ENCODE measurements at places on chromosomes 16 and 17. TPM values are rescaled to one million over a fixed set of nuclear protein-coding genes. Genes with fewer than 3 reads are reported as not detected.

GRCh38 chr17:82021900-82022309 lies 773 bp downstream of the CENPX start:
- peak overlapping the region; percentile 72 for H3K27ac ChIP-seq
- peaks cover 38% of the 10 kb centered on the region for H3K4me1 ChIP-seq
- H3K27me3 ChIP-seq, result no peaks in the 10 kb centered on the region

TM4SF5 gene
- total RNA-seq, result not detected

- H3K4me1 ChIP-seq, result peaks cover 46% of the 10 kb centered on the region
- DNase-seq, result no peak
- H3K4me3 ChIP-seq, result no peak overlapping the region
- H3K27ac ChIP-seq, result peak overlapping the region; percentile 43
- peaks cover 30% of the 10 kb centered on the region for H3K36me3 ChIP-seq
Measured at GRCh38 chr16:18803569-18804462, 2.5 kb upstream of the ARL6IP1 start.

MT4 gene
- total RNA-seq, result not detected

- no peak overlapping the region for H3K4me3 ChIP-seq
- H3K4me1 ChIP-seq, result no peaks in the 10 kb centered on the region
- H3K36me3 ChIP-seq, result no peaks in the 10 kb centered on the region
- no peak for DNase-seq
Measured at GRCh38 chr16:27907457-27907972, 156.0 kb downstream of the GSG1L start.

TNK1 gene
- 6.8 TPM for total RNA-seq

- no peak overlapping the region for H3K27ac ChIP-seq
- H3K4me3 ChIP-seq, result no peak overlapping the region
- no peaks in the 10 kb centered on the region for H3K27me3 ChIP-seq
- no peaks in the 10 kb centered on the region for H3K4me1 ChIP-seq
Measured at GRCh38 chr16:77955127-77955526, 67.2 kb upstream of the CLEC3A start.

NUP93 gene
- total RNA-seq, result 34.0 TPM

DNA sequence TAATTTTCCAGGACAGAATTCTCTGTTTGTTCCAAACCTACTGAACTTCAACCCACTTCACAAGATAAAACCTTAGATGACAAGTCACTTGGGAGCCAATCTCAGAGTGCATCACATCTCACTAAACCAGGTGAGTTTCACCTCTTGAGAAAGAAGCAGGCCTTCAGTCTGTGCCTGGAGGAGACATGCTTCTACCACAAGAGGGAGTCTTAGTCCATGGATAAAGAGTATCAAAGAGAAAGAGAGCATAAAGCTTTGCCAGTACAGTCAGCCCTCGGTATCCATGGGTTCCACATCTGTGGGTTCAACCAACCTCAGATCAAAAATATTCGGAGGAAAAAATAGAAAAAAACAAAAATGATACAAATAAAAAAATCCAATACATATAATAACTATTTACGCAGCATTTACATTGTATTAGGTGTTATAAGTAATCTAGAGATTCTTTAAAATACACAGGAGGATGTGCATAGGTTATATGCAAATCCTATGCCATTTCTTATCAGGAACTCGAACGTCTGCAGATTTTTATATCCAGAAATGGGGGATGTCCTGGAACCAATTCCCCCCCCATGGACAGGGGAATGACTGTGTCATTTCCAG lies 37.7 kb downstream of the DUSP14 start:
- H3K27ac ChIP-seq, result no peak overlapping the region
- DNase-seq, result no peak
- H3K4me3 ChIP-seq, result no peak overlapping the region
- no peaks in the 10 kb centered on the region for H3K4me1 ChIP-seq
- H3K27me3 ChIP-seq, result no peaks in the 10 kb centered on the region
- H3K36me3 ChIP-seq, result peaks cover 92% of the 10 kb centered on the region

GJD3 gene
- total RNA-seq, result not detected

- no peak overlapping the region for H3K4me3 ChIP-seq
- no peak for DNase-seq
- H3K27me3 ChIP-seq, result no peaks in the 10 kb centered on the region
- H3K27ac ChIP-seq, result no peak overlapping the region
- H3K36me3 ChIP-seq, result no peaks in the 10 kb centered on the region
Measured at GRCh38 chr17:30372755-30373154, 6.0 kb upstream of the CPD start.

GSG1L gene
- total RNA-seq, result 0.19 TPM

GRCh38 chr17:30333503-30334360 lies at the start of gene TMIGD1:
Gene TMIGD1 (minus strand): TSS chr17:30334057. CDS start chr17:30332133, 1,924 bp downstream.
- H3K27me3 ChIP-seq, result no peaks in the 10 kb centered on the region
- no peaks in the 10 kb centered on the region for H3K36me3 ChIP-seq
- H3K27ac ChIP-seq, result no peak within 1 kb of the TSS
- DNase-seq, result no peak
- H3K4me3 ChIP-seq, result no peak within 1 kb of the TSS

- DNase-seq, result no peak
- no peak overlapping the region for H3K4me3 ChIP-seq
- no peaks in the 10 kb centered on the region for H3K27me3 ChIP-seq
- peaks cover 19% of the 10 kb centered on the region for H3K4me1 ChIP-seq
Measured at GRCh38 chr17:29076722-29077121, 33.8 kb downstream of the PIPOX start.

KCNJ2 gene
- 2.9 TPM for total RNA-seq

BAHCC1 gene
- 38.1 TPM for total RNA-seq

CA10 gene
- not detected for total RNA-seq

DNA sequence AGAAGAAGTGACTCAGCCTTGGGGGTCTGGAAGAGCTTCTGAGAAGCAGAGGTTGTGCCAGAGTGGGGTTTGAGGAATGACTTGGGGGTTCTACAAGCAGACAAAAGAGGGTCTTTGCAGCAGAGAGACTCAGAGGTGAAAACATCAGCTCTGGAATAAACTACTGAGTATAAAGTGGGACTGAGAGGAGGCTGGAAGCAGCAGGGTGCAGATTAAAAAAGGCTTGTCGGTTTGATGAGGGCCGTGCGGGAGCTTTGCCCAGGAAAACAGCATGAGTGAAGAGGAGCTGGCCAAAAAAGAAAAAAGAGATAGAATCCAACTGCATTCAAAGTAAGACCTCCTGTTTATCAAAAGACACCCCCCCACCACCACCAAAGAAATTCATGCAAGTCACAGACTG lies 13.1 kb upstream of the ACE start:
- no peak overlapping the region for H3K4me3 ChIP-seq
- no peaks in the 10 kb centered on the region for H3K27me3 ChIP-seq
- DNase-seq, result no peak
- H3K36me3 ChIP-seq, result no peaks in the 10 kb centered on the region
- H3K4me1 ChIP-seq, result no peaks in the 10 kb centered on the region
- H3K27ac ChIP-seq, result no peak overlapping the region

DPEP3 gene
- total RNA-seq, result not detected

DNA sequence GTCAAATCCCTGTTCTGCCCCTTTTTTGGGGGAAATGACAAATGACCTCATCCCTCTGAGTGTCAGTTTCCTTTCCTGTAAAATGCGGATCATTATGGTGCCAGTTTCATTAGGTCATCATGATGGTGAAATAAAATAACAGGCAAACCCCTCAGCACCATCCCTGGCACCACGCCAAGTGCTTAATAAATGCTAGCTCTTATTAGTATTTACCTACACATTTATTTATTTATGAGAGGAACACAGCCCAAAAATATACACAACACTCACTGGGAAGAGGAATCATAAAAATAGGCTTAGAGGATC lies 28.6 kb upstream of the GPRC5B start:
- no peak for DNase-seq
- H3K4me3 ChIP-seq, result no peak overlapping the region
- H3K27me3 ChIP-seq, result no peaks in the 10 kb centered on the region
- no peaks in the 10 kb centered on the region for H3K4me1 ChIP-seq
- H3K36me3 ChIP-seq, result no peaks in the 10 kb centered on the region

SLC16A5 gene
- total RNA-seq, result 9.4 TPM

GRCh38 chr17:7186241-7186640 lies 7.1 kb upstream of the ASGR1 start:
- H3K4me3 ChIP-seq, result no peak overlapping the region
- H3K27ac ChIP-seq, result no peak overlapping the region
- no peaks in the 10 kb centered on the region for H3K4me1 ChIP-seq
- peaks cover 17% of the 10 kb centered on the region for H3K36me3 ChIP-seq
- H3K27me3 ChIP-seq, result no peaks in the 10 kb centered on the region

DNA sequence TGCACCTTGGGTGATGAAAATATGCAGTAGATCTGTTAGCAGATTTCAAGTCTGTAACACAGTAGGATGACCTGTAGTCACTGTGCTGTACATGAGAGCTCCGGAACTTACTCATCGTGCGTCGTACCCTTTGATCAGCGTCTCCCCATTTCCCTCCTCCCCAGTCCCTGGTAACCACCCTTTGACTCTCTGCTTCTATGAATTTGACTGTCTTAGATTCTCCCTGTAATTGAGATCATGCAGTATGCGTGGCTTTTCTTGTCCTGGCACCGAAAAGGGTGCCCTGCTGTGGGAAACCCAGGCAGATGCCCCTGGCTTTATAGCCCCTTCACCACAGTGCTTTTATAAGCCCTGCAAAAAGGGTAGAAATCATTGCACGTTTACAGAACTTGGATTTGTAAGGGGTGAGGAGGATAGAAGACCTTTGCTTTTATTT lies 20.5 kb downstream of the CLEC16A start:
- H3K4me1 ChIP-seq, result peaks cover 17% of the 10 kb centered on the region
- no peak overlapping the region for H3K27ac ChIP-seq
- no peaks in the 10 kb centered on the region for H3K27me3 ChIP-seq
- no peak for DNase-seq
- H3K4me3 ChIP-seq, result no peak overlapping the region

ARMC5 gene
- total RNA-seq, result 13.4 TPM

GRCh38 chr17:74790161-74791058 lies 14.3 kb upstream of the NAT9 start:
- DNase-seq, result no peak
- H3K27ac ChIP-seq, result no peak overlapping the region
- peaks cover 67% of the 10 kb centered on the region for H3K36me3 ChIP-seq
- no peaks in the 10 kb centered on the region for H3K4me1 ChIP-seq

DNA sequence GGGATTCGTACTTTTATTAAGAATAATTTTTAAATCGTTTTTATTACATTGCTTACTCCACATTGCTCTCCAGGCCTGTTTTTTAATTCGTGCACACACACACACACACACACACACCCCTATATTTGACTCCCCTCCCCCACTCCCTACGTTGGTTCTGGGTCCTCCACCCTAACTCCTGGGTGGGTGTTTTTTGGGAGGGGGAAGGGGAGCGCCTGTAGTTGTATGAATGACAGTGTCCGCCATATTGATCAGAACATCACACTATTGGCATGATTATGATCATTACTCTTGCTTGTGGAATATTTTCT lies 1.3 kb downstream of the GNAO1 start:
- no peak overlapping the region for H3K4me3 ChIP-seq
- no peaks in the 10 kb centered on the region for H3K36me3 ChIP-seq
- no peak for DNase-seq
- no peak overlapping the region for H3K27ac ChIP-seq

PRDM7 gene
- not detected for total RNA-seq

MYH8 gene
- not detected for total RNA-seq

NOG gene
- 0.42 TPM for total RNA-seq

- H3K27ac ChIP-seq, result no peak overlapping the region
- no peaks in the 10 kb centered on the region for H3K27me3 ChIP-seq
- no peaks in the 10 kb centered on the region for H3K36me3 ChIP-seq
- H3K4me1 ChIP-seq, result no peaks in the 10 kb centered on the region
Measured at GRCh38 chr16:17949982-17950250, 386.6 kb downstream of the NPIPA8 start.

- H3K4me1 ChIP-seq, result peaks cover 26% of the 10 kb centered on the region
- H3K27me3 ChIP-seq, result no peaks in the 10 kb centered on the region
- peaks cover 32% of the 10 kb centered on the region for H3K36me3 ChIP-seq
- DNase-seq, result no peak
Measured at GRCh38 chr16:30741461-30741914, 6.7 kb upstream of the PHKG2 start.

- H3K27ac ChIP-seq, result no peak overlapping the region
- H3K36me3 ChIP-seq, result peaks cover 17% of the 10 kb centered on the region
- no peak for DNase-seq
Measured at GRCh38 chr17:49582789-49583188, 7.1 kb downstream of the NXPH3 start.

- H3K4me3 ChIP-seq, result no peak overlapping the region
- H3K27me3 ChIP-seq, result no peaks in the 10 kb centered on the region
- DNase-seq, result no peak
- H3K36me3 ChIP-seq, result no peaks in the 10 kb centered on the region
- H3K27ac ChIP-seq, result peak overlapping the region; percentile 30
Measured at GRCh38 chr16:10601444-10602408, 21.3 kb upstream of the EMP2 start.

DNA sequence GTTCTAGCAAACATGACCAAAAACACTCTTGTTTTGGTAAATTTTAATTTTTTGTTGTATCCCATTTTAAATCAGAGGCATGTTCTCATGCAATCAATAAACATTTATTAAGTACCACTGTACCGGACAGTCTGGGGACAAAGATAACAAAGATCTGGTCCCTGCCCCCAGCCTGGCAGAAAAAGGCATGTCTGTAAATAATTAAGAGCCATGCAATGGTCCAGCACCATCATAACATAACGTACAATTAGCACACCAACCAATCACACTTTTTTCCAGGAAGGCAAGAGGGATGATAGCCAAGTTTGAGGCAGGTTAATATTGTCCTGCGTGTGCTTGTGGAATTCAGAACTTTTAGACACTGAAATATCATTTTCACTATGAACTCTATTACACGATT lies 3.5 kb downstream of the KCNJ16 start:
- no peak overlapping the region for H3K27ac ChIP-seq
- peaks cover 18% of the 10 kb centered on the region for H3K4me1 ChIP-seq
- H3K36me3 ChIP-seq, result no peaks in the 10 kb centered on the region
- no peak for DNase-seq

EIF5A gene
- 145 TPM for total RNA-seq

DNA sequence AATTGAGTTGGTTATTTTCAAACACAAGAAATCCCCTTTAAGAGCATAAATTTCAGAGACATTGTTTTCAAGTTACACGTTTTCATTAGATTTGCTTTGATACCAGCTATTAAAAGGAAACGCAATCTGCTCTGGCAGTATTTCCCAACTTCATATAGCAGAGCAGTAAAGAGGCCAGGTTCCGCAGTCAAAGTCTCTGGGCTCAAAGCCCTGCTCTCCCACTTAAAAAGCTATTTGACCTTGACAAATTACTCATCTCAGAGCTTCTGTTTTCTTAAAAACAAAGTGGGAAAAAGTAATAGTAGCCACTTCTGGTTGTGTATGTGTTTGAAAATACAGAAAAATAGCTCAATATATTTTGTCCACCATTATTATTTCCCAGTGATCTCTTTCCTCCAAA lies 89.7 kb upstream of the CDYL2 start:
- no peaks in the 10 kb centered on the region for H3K36me3 ChIP-seq
- DNase-seq, result peak; percentile 5
- no peaks in the 10 kb centered on the region for H3K27me3 ChIP-seq
- H3K4me1 ChIP-seq, result no peaks in the 10 kb centered on the region
- H3K4me3 ChIP-seq, result no peak overlapping the region
- no peak overlapping the region for H3K27ac ChIP-seq

Data from esophagus muscularis mucosa (tissue), 4 donors.